ENCODE measurements at places on chromosomes 6 and 20.

- no peaks in the 10 kb centered on the region for H3K27me3 ChIP-seq
- H3K27ac ChIP-seq, result no peak overlapping the region
- H3K36me3 ChIP-seq, result no peaks in the 10 kb centered on the region
- DNase-seq, result no peak
- H3K4me1 ChIP-seq, result peaks cover 3% of the 10 kb centered on the region
- H3K4me3 ChIP-seq, result no peak overlapping the region
Measured at GRCh38 chr6:17152703-17153102, 50.9 kb downstream of the STMND1 start.

DNA sequence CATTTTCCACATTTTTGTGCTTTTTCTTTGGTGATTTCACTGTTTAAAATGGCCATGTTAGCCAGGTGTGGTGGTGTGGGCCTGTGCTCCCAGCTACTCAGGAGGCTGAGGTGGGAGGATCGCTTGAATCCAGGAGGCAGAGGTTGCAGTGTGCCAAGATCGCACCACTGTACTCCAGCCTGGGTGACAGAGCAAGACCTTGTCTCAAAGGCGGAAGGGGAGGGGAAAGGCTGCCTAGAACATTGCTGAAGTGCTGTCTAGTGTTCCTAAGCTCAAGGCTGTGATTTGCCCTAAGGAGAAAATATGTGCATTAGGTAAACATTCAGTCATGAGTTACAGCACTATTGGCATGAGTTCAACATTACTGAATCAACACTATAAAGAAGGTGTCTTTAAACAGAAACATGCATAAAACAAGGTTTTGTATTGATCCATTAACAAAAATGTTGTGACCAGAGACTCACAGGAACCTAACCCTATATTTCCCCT lies 14.0 kb downstream of the ZC2HC1B start:
- H3K27me3 ChIP-seq, result no peaks in the 10 kb centered on the region
- no peak for DNase-seq

DNA sequence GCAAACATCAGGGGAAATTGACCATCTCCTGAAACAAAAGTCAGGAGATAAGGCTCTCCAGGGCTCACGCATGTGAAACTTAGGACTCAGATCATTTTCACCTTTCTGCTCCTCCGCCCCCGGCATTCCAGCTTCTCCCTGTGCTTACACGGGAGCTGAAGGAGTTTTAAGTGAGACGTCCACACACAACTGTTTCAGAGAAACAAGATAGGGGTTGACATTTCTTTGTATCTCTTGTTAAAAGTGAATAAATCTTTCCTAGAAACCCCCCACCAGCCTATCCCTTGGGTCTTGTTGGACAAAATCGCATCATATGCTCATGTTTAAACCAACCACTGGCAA lies 46.1 kb downstream of the FAM50B start:
- peaks cover 6% of the 10 kb centered on the region for H3K4me1 ChIP-seq
- no peaks in the 10 kb centered on the region for H3K27me3 ChIP-seq
- H3K36me3 ChIP-seq, result no peaks in the 10 kb centered on the region

DNA sequence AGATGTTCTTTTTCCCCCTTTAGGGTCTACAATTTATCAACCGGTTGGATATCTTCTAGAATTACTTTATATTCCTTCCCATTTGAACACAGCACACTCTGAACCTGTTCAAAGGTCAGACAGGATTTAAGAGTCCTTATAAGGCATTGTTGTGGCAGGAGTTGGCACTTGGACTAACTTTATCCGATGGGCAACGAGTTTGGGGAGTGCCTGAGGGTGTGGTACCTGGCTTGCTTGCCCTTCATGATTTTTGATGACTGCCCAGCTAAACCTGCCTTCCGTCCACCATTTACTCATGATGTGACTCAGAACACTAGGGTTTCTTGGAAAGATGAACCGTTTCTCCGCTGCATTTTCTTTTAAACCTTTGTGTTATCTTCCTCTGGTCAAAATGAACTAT lies 285.2 kb downstream of the FOXC1 start:
- H3K27me3 ChIP-seq, result no peaks in the 10 kb centered on the region
- peak; percentile 2 for DNase-seq
- H3K4me3 ChIP-seq, result no peak overlapping the region
- no peaks in the 10 kb centered on the region for H3K4me1 ChIP-seq
- no peak overlapping the region for H3K27ac ChIP-seq

DNA sequence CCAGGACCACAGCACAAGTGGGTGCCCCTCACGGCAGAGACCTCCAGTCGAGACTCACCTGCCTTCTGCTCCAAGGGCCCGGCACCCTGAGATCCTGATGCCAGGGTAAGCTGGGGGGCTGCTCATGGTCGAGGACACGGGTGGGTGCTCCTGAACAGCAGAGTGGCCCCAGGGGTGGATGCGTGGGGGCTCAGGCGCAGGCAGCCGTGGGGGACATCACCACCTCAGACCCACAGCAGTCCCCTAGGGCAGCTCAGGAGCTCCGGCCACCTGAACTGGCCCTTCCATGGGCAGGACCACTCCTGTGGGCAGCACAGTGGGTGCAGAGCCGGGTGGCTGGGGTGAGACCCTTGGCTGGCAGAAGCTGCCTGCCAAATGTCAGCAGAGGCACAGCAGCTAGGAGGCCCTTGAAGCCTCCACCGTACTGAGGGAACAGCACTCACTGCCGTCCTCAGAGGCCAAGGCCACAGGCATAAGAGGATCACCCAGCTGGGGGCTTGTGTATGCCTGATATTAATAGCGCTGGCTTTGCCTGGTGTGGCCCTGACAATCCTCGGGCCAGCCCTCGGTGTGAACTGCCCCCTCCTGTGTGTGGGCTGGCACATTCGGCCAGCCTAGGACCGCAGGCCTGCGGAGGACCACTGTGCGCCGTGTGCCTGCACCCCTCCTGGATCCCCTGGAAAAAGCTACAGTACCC lies 5.4 kb downstream of the UCKL1 start:
- no peak overlapping the region for H3K4me3 ChIP-seq
- H3K4me1 ChIP-seq, result peaks cover 78% of the 10 kb centered on the region
- no peaks in the 10 kb centered on the region for H3K27me3 ChIP-seq
- H3K27ac ChIP-seq, result peak overlapping the region; percentile 88

- H3K27ac ChIP-seq, result no peak overlapping the region
- no peak overlapping the region for H3K4me3 ChIP-seq
- no peak for DNase-seq
Measured at GRCh38 chr20:17010181-17010580, 216.7 kb upstream of the PCSK2 start.

- DNase-seq, result peak; percentile 88
- H3K4me1 ChIP-seq, result peaks cover 10% of the 10 kb centered on the region
- no peak overlapping the region for H3K4me3 ChIP-seq
- peak overlapping the region; percentile 36 for H3K27ac ChIP-seq
- H3K36me3 ChIP-seq, result no peaks in the 10 kb centered on the region
- no peaks in the 10 kb centered on the region for H3K27me3 ChIP-seq
Measured at GRCh38 chr6:108689272-108690161, 128.8 kb downstream of the FOXO3 start.

DNA sequence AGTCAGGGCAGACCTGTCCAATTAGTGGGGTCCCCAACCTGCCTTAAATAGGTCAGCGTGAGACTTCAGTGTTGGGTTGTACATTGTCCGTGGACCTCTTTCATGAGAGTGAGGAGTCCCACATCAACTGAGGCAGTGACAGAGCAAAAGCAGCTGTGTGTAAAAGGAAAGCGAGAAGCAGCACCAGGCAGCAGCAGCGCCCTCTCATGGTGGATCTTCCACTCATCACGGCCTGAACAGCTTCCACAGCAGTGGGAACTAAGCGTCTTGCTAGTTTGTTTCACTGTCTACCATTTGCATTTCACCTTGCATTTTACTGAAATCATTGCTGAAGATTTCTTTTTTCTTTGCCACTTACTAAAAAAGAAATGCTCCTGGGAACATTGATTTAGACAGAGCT lies 333.8 kb downstream of the PKHD1 start:
- no peak overlapping the region for H3K27ac ChIP-seq
- DNase-seq, result peak; percentile 10
- no peak overlapping the region for H3K4me3 ChIP-seq
- no peaks in the 10 kb centered on the region for H3K4me1 ChIP-seq
- H3K36me3 ChIP-seq, result no peaks in the 10 kb centered on the region
- H3K27me3 ChIP-seq, result no peaks in the 10 kb centered on the region

GRCh38 chr20:37243076-37243936 lies 18.3 kb downstream of the GHRH start:
- H3K4me1 ChIP-seq, result no peaks in the 10 kb centered on the region
- H3K4me3 ChIP-seq, result no peak overlapping the region
- H3K27me3 ChIP-seq, result no peaks in the 10 kb centered on the region
- peaks cover 19% of the 10 kb centered on the region for H3K36me3 ChIP-seq
- H3K27ac ChIP-seq, result no peak overlapping the region

DNA sequence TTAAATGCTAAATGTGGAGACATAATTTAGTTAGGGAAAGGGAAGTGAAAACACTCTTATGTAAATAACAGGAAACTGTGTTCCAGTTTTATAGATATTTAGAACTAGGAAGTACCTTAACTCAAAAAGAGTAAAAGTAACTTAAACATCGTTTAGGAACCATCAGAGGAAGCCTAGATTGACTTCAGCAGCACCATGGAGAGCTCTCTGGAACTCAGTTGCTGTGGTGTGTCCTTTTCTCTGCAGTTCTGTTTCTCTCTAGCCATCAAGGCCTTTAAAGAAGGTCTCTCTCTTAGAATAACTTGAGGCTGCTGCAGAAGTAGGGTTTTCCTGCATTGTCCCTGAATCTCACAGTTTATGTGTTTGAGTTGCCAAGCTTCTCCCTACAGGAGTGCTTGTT lies 26.9 kb downstream of the CLVS2 start:
- H3K36me3 ChIP-seq, result no peaks in the 10 kb centered on the region
- H3K27me3 ChIP-seq, result no peaks in the 10 kb centered on the region
- no peak overlapping the region for H3K4me3 ChIP-seq
- H3K4me1 ChIP-seq, result no peaks in the 10 kb centered on the region
- H3K27ac ChIP-seq, result no peak overlapping the region

- peaks cover 53% of the 10 kb centered on the region for H3K4me1 ChIP-seq
- no peak for DNase-seq
- peak overlapping the region; percentile 95 for H3K27ac ChIP-seq
- no peaks in the 10 kb centered on the region for H3K36me3 ChIP-seq
Measured at GRCh38 chr6:111549746-111550145, 55.9 kb downstream of the TRAF3IP2 start.

DNA sequence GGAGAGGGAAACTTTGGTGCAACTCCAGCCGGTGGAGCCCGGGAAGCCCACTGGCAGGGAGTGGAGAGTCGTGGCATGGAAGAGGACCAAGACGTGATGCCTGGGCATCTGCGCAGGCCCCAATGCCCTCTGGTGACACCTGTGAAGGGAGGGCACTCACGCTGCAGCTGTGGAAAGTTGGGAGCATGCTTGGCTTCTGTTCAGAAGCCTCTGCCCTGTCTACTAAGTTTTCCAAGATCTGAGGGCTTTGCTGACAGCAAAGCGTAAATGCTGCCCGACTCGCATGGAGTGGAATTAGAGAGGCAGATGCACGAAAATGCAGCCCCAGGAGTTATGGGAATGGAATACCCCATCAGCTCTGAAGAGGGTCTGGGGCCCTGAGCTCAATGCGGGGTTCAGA lies 75.7 kb downstream of the SYNDIG1 start:
- no peaks in the 10 kb centered on the region for H3K4me1 ChIP-seq
- no peaks in the 10 kb centered on the region for H3K27me3 ChIP-seq
- no peaks in the 10 kb centered on the region for H3K36me3 ChIP-seq
- no peak overlapping the region for H3K27ac ChIP-seq

DNA sequence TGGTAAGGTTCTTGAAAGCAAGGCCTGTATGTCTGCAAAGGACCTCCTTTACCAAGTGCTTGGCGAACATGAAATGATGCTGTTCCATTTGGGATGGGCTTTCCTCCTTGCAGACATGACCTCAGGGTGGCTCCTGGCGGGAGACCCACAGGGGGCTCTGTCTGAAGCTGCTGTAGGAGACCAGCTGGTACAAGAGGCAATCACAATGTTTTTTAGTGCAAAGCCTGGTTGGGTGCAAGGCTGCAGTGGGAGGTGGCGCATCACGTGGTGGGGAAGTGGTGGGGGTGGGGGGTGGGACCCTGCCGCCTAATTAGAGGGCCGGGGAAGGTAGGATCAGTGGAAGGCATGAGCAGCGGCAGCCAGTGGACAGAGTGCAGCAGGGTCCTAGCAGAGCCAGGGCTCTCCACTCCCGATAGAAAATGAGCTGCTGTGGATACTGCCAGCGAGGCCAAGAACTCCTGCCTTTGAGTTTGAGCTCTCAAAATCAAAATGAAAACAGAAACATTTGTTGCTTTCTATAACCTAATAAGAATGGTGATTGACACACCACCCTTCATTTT lies 9.1 kb upstream of the ARMC2 start:
- H3K27ac ChIP-seq, result no peak overlapping the region
- no peak for DNase-seq
- H3K27me3 ChIP-seq, result no peaks in the 10 kb centered on the region
- H3K36me3 ChIP-seq, result no peaks in the 10 kb centered on the region
- no peak overlapping the region for H3K4me3 ChIP-seq

GRCh38 chr20:58571356-58571692 lies 56.1 kb upstream of the APCDD1L start:
- H3K27me3 ChIP-seq, result no peaks in the 10 kb centered on the region
- no peak for DNase-seq
- no peaks in the 10 kb centered on the region for H3K36me3 ChIP-seq
- H3K4me3 ChIP-seq, result no peak overlapping the region
- H3K4me1 ChIP-seq, result no peaks in the 10 kb centered on the region

DNA sequence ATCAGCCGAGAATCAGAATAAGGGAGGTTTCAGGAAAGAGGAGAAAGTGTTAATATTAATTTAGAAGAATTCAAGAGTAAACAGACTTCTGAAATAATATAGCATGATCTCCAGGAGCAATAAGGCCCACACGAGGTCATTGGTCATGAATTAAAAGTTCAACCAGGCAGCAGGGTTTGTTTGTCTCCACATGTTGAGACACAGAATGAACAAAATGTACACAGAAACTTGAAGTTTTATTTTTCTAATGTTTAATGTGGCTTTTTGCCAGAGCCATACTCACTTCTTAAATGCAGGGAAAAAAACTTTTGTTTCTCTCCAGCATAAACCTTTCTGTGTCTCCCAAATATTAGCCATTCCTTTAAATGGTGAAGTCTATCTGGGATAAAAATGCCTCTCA lies 504.5 kb downstream of the HDGFL1 start:
- no peak for DNase-seq
- no peaks in the 10 kb centered on the region for H3K4me1 ChIP-seq
- no peaks in the 10 kb centered on the region for H3K36me3 ChIP-seq
- H3K4me3 ChIP-seq, result no peak overlapping the region

- H3K4me3 ChIP-seq, result peak overlapping the region; percentile 15
- DNase-seq, result peak; percentile 35
- peak overlapping the region; percentile 45 for H3K27ac ChIP-seq
- no peaks in the 10 kb centered on the region for H3K36me3 ChIP-seq
- H3K27me3 ChIP-seq, result no peaks in the 10 kb centered on the region
Measured at GRCh38 chr6:17015551-17016381, 86.1 kb upstream of the STMND1 start.

GRCh38 chr6:134097114-134097707 lies 44.8 kb upstream of the SLC2A12 start:
- DNase-seq, result peak; percentile 57
- no peaks in the 10 kb centered on the region for H3K27me3 ChIP-seq
- no peak overlapping the region for H3K4me3 ChIP-seq
- H3K27ac ChIP-seq, result no peak overlapping the region
- H3K4me1 ChIP-seq, result no peaks in the 10 kb centered on the region

Measured in thyroid gland (tissue), 4 donors.